ENCODE measurements at places on chromosomes 7 and 10.

DNA sequence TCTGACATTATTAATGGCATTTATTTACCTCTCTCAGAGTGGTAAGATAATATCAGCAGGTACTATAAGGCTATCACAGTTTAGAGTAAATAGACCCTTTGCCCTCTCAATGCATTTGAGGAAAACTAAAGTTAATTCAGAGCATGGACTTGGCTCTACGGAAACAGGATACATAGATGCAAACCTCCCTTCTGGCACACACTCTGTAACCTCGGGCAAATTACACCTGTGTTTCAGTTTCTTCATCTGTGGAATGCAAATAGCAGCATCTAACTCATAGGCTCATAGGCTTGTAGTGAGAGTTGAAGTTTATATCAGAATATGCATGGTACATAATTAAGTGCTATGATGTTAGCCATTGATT, 5.6 kb downstream of the RAPGEF5 start:
- no peak for DNase-seq

DNA sequence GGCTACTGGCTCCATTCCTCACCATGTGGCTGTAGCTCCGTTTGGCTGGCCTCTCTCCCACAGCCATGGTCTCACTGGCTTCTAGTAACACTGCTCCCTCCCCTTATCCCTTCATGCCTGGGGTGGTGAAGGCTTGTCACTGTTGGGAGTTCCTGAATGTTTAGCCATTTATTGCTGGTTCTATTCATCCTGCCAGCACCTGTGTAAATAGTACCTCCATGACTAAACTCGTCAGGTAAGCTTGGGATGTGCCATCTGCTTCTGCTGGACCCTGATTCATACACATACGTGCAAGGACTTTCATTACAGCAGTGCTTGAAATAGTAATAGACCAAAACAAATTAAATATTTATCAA, 61.6 kb downstream of the CCDC71L start:
- no peak for DNase-seq

DNA sequence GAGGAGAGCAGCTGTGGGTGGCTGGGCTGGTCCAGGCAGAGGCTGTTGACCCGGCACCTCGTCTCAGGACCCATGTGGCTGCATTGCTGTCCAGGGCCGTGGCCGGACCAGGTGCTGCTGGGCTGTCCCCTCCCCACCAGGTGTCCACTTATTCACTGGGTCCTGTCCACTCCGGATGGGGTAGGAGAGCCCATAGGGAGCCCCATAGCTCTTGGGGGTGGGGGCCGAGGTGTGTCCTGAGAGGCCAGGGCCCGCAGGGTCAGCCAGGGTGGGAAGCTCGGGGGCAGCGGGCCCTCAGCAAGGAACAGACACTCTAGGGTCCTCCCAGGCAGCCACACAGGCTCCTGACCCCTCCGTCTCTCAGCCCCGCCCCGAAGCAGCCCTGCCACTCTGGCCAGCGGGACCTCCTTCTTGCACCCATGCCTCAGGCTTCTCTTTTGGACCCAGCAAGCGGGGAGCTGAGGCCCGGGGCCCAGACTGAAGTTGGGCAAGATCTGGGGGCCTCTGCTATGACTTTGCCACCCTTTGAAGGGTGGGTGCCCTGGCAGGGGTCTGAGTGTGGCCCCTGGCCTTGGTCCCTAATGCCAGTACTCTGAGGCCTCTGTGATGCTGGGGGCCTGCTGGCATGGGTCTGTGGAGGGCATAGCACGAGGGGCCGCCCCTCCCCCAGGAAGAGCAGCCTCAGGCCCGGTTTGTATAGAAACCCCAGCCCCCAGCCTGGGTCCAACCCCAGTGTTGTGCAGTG, 86.4 kb downstream of the NKX6-2 start:
- DNase-seq = no peak

GRCh38 chr10:97618285-97618684, 15.0 kb downstream of the MORN4 start:
- DNase-seq = no peak

DNA sequence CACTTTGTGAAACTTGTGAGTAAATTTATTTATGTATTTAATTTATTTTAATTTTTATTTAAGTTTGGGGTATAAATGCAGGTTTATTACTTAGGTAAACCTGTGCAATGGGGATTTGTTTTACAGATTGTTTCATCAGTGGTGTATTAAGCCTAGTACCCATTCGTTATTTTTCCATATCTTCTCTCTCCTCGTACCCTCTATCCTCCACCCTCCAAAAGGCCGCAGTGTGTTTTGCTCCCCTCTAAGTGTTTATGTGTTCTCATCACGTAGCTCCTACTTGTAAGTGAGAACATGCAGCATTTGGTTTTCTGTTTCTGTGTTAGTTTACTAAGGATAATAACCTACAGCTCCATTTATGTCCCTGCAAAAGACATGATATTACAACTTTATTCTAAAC, 145.4 kb upstream of the SMIM30 start:
- DNase-seq = no peak

DNA sequence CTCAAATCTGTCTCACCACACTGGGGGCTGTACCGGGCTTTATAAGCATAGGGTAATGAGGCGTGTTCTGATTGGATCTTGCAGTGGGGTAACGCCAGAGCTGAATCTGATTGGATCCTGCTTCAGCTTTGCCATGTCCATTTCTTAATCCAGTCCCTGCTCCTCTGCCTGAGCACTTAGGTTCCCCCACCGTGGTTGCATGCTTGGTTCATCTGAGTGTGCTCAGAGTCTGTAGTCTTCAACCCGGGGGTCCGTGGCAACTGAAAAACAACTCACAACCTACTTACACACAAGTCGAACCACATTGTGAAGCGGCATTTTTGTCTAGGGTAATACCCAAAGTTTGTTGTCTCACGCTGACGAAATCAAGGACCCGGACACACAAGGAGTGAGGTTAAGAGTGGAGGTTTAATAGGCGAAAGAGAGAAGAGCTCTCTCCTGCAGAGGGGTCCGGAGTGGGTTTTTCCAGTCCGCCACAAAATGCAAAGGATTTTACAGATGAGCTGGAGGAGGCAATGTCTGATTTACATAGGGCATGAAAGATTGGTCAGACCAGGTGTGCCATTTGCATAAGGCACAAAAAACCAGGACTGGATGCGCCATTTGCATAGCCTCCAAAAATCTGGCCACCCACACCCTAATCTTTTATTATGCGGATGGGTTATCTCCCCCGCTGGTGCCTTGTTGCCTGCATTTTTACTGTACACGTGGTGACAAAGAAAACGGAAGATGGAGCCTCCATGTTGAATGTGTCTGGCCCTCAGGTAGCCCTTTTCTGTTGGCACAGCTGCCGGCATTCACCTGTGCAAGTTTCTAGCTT, 641.8 kb upstream of the FOXK1 start:
- DNase-seq = no peak

DNA sequence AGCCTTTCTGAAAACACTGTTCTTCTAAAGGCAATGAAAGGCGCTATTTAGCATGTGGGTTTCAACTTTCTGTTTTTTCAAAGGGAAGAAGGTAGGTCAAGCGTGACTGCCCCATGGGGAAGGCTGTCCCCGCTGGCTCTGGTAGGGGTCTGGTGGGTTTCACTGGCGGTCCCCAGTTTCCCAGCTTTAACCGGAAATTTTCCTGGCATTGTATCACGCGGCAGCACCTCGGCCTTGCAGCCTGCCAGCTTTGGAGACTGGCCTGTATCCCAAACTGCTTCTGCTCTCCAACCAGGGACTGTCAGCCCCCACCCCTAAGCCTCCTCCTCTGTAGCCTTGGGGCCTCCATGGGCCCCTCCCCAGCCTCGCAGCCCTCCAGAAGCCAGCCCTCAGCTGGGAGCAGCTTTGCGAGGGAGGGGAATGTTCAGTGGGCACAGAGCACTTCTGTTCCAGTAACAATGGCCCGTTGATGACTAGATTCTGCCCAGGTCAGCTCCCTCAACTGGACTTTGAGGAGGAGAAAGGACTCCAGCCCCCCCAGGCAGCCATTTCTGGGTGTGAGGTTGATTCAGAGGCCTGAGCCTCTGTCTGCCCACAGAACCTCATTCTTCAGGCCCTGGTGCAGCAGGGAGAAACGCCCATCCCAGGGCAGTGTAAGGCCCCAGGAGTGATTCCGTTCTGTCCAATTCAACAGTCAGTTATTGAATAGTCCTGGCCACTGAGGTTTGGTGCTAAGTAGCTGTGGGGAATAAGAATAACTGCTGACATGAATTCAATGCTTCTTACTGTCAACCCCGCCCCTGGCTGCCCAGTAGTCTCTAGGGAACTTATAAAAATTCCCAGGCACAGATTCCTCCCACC, 17.1 kb downstream of the CHST3 start:
- no peak for DNase-seq

- no peak for DNase-seq
These were observed 35.0 kb downstream of the NSUN6 start for GRCh38 chr10:18616337-18616736.

DNA sequence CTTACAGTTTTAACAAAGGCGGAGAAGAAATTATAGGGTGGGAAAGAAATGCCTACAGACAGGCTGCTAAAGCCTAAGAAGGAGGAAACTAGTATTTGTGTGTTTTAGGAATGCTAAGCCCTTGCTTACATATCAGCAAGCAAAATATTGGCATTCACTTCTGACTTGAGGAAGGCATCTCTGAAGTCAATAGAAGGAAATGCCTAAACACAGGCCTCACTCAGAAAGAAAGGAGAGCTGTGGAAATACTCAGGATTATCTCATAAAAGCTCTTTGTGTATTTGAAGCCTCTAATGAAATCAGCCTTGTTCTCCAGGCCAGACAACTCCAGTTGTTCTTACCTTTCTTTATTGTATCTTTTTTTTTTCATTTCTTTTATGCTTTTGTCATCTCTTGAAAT, 158.0 kb downstream of the AUTS2 start:
- DNase-seq = no peak

GRCh38 chr10:24674892-24675632, 48.6 kb downstream of the ARHGAP21 start:
- no peak for DNase-seq

DNA sequence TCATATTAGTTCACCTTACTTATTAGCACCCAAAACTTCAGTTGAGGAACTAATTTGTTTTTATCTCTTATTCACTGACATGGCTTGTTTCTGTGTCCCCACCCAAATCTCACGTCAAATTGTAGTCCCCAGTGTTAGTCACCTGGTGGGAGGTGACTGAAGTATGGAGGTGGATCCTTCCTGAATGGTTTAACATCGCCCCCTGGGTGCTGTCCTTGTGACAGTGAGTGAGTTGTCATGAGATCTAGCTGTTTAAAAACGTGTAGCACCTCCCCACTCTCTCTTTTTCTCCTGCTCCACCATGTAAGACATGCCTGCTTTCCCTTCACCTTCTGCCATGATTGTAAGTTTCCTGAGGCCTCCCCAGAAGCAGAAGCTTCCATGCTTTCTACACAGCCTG, 75.0 kb upstream of the HECTD2 start:
- DNase-seq = peak; percentile 12

DNA sequence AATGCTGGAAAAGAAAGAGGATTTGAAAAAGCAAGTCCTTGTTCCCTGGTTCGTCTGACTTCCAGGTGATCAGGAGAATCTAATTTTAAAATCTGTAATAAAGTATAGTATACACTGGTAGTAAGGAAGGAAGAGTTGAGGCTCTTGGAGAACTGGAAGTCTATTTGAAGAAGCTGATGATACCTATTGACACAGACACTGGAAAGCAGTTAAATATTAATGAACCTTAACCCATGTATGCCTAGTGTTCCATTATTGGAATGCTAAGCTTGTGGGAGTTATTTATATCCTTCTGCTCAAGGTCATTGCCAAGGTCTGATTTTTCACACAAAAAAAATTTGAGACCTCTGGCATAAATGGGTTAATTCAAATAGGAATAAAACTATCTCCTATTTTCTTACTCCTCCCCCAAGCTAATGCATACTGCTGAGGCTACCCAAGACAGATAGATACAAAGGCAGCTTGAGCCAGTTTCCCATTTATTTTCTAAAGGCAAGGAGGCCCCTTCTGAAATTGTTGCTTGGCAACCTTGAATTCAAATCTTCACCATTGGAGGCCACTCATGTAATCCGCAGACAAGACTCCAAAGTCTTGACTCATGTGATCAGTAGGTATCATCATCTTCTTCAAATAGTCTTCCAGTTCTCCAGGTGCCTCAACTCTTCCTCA, 110.2 kb downstream of the FZD1 start:
- no peak for DNase-seq

DNA sequence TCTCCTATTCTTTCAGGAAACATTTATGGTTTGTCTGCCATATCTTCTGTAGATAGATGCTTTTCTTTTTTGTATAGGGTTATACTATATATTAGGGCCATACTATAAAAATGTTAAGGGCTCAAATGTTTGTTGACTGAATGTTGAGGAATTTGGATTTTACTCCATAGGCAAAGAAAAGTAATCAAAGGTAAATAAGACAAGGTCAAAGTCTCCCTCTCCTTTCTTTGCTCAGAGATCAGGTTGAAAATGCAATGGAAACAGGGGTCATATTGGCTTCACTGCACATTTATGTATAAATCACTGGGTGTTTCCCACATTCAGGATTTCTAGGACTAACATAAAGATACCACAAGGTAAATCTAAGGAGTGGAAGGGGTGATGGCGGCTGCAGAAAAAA, 291.4 kb upstream of the FZD8 start:
- no peak for DNase-seq

DNA sequence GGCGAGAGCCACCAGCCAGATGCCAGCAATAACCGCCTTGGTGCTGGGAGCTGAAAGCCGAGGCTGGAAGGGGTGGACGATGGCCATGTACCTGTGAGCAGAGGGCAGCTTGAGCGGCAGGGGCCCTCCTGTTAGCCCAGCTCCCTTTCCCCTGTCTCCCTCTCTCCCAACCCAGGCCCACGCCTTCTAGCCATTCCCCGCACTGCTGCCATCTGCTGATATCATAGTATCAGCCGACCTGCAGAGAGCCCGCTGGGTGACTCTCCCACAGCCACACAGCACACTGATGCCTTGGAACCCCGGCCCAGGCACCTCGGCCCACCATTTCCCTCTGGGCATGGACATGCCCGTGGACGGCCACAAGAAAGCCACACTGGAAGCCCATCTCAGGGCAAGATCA, 1.7 kb downstream of the TACR2 start:
- DNase-seq = no peak

- DNase-seq = peak; percentile 12
These were observed 8.0 kb downstream of the SKAP2 start for GRCh38 chr7:26856176-26856985.

DNA sequence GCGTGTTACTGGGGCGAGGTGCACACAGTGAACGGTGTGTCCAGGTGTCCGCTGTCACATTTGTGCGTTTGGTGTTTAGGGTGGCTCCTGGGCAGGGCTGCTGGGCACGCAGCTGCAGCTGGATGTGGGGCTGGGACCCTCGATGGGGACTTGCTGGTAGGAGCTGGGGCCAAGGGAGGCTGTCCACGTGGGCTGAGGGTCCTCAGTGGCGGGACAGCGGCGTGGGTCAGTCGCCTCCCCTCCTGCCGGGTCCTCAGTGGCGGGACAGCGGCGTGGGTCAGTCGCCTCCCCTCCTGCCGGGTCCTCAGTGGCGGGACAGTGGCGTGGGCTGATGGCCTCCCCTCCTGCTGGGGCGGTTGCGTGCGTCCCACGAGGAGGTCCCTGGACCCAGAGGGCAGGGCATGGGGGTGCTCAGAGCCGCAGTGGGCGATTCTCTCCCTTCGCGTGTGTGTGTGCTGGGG, 68.5 kb downstream of the INPP5A start:
- no peak for DNase-seq

GRCh38 chr10:70478191-70479164, at the start of gene PALD1:
Gene PALD1 (plus strand): TSS chr10:70478767. CDS start chr10:70525952, 47,185 bp downstream.
- DNase-seq = peak; percentile 42

- peak; percentile 27 for DNase-seq
These were observed 15.6 kb downstream of the SNX10 start for GRCh38 chr7:26307226-26307625.

GRCh38 chr10:124743191-124744101, 732 bp downstream of the FAM53B start:
- DNase-seq = peak; percentile 55
